Effector memory CD8-positive, alpha-beta T cell (primary cell): ENCODE measurements at places on chromosomes 16 and 17.

- DNase-seq, result no peak
Observed at GRCh38 chr17:63490329-63490728, 13.5 kb downstream of the ACE start.

DNA sequence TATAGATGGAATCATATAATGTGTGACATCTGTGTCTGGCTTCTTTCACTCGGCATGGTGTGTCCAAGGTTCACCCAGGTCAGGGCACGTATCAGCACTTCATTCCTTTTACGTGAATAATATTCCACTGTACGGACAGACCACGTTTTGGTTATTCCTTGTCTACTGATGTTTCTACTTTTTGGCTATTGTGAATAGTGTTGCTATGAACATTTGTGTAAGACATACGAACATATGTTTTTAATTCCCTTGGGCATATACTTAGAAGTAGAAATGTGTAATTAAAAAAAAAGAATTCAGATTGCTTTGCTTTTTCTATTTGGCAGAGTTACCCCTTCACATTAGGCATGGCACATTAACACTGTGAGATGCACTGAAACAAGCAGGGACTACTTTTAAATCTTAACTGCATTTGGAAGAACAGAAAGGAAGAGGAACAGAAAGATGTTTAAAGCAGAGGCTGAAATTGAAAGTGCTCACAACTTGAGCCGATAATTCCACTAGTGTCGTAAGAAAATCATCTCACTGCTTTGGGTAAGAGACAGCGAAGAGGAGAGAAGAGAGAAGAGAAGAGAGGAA lies 105.3 kb downstream of the VPS53 start:
- DNase-seq, result no peak

DNA sequence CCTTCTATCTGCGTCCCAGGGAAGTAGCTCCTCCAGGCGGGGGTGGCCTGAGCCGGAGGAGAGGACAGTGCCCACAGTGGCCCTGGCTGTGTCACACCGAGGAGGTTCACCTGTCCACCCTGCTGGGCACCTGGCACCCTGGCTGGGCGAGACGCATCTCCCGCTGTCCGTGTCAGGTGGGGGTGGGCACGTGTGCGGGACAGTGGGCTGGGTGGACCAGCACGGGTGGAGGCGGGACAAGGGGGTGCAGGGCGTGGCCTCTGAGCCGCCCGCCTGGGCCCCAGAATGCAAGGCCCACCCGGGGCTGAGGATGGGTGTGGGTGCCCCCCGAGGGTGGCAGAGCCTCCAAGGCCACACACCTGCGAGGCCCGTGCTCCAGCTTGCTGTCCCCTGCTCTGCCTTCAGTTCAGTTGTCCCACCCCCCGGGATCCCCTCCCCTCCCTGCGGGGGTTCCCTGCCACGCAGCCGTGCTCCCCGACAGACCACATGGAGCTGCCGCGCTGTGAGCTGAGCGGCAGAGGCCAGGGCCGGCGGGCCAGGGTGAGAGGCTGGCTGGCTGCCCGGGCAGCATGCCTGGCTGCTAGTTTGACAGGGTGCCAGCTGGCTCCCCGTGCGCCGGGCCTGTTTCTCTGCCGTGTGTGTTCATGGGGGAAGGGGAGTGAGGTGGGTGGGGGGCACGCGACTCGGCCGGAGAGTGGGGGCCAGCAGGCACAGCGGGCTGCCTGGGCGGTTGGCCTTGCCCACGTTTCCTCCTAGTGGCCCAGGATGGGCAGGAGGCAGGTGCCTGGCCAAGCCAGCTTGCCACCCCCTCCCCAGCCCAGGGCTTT lies 33.9 kb downstream of the BAHCC1 start:
- DNase-seq, result no peak

GRCh38 chr16:22318690-22319358 lies 21.6 kb downstream of the POLR3E start:
- peak; percentile 60 for DNase-seq

GRCh38 chr17:13474073-13474800 lies 127.5 kb downstream of the HS3ST3A1 start:
- DNase-seq, result no peak

GRCh38 chr16:78324649-78325285 lies 225.3 kb downstream of the WWOX start:
- no peak for DNase-seq

- no peak for DNase-seq
Observed at GRCh38 chr17:83114706-83115105, 35.3 kb downstream of the METRNL start.

DNA sequence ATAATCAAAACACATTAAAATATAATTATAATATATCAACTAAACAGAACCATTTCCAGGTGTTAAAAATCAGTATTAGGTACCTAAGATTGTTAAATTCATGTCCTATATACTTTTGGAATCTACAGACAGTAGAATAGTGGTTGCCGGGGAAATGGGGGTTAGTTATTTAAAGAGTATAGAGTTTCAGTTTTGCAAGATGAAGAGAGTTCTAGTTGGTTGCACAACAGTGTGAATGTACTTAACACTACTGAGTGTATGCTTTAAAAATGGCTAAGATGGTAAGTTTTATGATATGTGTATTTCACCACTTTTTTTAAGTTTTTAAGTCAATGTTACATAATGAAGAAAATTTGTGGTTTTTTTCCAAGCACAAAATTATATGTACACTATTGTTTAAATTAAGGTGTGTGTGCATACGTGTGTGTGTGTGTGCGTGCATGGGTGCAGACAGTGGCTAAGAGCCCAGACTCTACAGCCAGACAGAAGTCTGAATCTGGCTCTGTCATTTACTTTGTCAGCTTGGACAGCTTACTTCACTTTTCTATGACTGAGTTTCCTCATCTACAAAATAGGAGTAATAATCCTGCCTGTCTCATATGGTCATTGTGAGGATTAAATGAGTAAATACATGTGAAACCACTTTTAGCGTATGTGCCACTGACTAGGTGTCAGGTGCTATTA lies 25.3 kb upstream of the PHAF1 start:
- DNase-seq, result no peak

DNA sequence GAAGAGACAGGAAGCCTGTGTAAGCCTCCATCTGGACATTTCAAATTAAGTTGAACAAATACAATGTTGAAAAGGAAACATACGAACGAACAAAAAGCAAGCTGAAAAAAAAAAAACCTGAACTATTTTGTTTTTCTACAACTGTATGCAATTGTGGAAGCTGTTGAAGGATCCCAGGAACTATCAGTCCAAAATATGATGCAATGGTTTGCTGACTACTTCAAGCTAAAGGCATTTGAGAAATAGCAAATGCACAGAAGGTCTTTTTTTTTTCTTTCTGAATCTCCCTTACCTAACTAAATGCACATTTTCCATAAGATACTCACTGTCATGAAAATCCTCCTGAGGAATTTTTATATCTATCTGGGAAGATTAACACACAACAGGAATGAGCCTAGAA lies 40.2 kb downstream of the MAF start:
- DNase-seq, result no peak
